Stromal cell of bone marrow (primary cell): ENCODE measurements at places on chromosomes 1 and 21.

DNA sequence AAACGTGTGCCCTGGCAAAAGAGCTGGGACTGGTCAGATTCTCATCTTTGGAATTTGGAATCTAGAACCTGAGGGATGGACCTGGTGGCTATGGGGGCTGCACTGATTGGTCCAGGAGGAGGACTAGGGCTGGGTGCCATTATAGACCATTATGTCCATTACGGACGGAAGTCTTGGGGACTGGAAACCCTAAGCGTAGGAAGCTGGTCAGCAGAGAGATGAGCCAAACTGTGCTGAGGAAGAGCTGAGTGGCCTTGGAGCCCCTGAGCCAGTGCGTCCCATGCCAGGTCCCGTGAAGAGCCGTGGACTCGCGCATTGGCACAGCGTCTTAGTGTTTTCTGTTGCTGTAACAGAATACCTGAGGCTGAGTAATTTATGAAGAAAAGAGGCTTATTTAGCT is 10.0 kb downstream of the MRAP start:
- no peak for DNase-seq

GRCh38 chr1:92446546-92446945 is 40.2 kb downstream of the GFI1 start:
- peak; percentile 6 for DNase-seq

- no peak for DNase-seq
Measured at GRCh38 chr21:44708866-44709425, 2.4 kb downstream of the TSPEAR start.

- no peak for DNase-seq
Measured at GRCh38 chr1:192527111-192527795, 48.3 kb upstream of the RGS1 start.

GRCh38 chr21:15932726-15933125 is 202.9 kb downstream of the USP25 start:
- no peak for DNase-seq

GRCh38 chr1:230891413-230891812 is 23.1 kb upstream of the C1orf198 start:
- no peak for DNase-seq

- DNase-seq: no peak
Measured at GRCh38 chr1:56397409-56397808, 182.0 kb downstream of the PLPP3 start.

GRCh38 chr1:78540048-78540447 is 49.3 kb downstream of the PTGFR start:
- no peak for DNase-seq

DNA sequence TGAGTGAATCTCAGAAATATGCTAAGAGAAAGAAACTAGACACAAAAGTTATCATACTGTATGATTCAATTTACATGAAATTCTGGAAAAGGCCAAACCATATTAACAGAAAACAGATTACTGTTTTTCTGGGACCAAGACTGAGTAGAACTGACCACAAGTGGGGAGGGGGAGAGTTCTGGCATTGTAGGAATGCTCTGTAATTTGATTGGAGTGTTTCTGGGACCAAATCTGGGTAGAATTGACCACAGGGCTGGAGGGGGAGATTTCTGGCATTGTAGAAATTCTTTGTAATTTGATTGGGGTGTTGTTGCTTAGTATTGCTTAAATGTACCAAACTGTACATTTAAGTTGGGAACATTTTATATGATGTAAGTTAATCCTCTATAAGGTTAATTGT is 3.4 kb upstream of the OR10K1 start:
- no peak for DNase-seq

DNA sequence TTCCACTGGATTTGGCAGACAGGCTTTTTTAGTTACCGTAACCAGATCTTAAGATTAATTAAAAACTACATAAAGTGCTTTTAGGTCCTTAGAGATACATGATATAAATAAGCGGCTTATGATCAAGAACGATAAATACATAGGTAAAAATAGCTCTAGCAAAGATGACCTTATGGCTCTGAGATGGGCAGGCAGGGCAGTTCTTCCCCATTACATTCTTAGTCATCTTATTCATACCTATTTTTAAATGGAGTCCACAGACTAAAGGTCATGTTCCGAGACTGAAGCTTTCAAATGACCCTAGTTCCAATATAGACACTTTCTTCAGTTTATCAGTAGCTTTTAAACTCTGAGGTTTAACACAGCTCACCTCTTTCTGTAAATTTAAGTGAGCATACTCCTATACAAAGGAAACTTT is 4.3 kb downstream of the MCL1 start:
- DNase-seq: no peak

- no peak for DNase-seq
Measured at GRCh38 chr1:215971793-215972441, 404.8 kb downstream of the KCTD3 start.
